Stomach (tissue), 19 donors: ENCODE measurements at places on chromosomes 3 and 15. TPM values are rescaled to one million over a fixed set of nuclear protein-coding genes. Genes with fewer than 3 reads are reported as not detected.

DNA sequence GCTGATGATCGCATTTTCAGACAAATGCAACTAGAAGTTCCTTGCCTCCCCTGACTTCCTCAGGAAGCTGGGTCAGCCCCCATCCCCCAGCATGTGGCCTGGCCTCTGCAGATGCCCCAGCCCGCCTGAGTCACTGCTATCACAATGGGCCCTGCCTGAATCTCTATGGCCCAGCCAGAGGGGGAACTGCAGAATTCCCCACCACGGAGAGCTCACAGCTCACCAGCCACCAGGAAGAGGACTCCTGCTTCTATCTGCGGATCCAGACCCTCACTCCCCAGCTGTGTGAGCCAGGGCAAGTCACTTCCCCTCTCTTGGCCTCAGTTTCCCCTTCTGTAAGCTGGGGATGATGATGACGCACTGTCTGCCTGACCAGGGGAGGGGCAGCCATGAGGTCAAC is 6.9 kb downstream of the PLXND1 start:
- peak overlapping the region; percentile 81 for H3K27ac ChIP-seq
- H3K4me3 ChIP-seq: no peak overlapping the region
- no peaks in the 10 kb centered on the region for H3K36me3 ChIP-seq

Gene ATP13A4
- 33.0 TPM for total RNA-seq

- H3K27ac ChIP-seq: no peak overlapping the region
- no peak overlapping the region for H3K4me3 ChIP-seq
- no peaks in the 10 kb centered on the region for H3K36me3 ChIP-seq
- H3K27me3 ChIP-seq: no peaks in the 10 kb centered on the region
- DNase-seq: no peak
- H3K4me1 ChIP-seq: no peaks in the 10 kb centered on the region
These were observed 62.4 kb upstream of the DAZL start for GRCh38 chr3:16667633-16668032.

DNA sequence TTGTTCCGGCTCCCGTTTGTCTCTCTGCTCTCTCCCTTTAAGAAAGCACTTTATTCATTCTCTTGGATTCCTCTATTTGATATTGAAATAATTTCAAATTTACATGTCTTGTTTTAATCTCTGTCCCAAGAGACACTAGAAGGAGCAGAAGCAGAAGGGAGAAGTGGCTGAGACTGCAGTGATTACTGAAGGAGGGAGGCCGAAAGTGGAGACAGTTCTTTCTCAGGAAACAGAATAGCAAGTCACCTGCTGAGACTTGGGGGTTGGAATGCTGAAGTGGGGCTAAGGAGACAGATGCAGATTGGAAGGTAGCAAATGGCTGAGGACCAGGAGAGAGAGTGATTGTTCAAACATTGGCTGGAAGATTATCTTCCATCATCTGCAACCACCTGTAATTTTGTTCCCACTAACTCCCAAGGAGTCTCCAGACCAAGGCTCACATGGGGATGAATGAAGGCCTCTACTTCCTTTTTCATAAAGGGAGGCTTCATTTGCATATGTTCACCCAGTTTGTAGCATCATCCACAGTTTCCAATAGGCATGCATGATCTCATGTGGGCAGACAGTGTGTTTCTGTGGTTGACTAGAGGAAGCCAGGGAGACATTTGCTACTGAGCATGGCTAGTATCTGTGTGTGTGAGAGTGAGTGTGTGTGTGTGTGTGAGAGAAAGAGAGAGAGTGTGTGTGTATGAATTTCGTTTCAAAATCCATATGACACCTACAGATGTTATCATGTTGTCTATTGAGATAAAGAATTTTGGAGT is 24.0 kb downstream of the LTF start:
- H3K27me3 ChIP-seq: no peaks in the 10 kb centered on the region
- peaks cover 27% of the 10 kb centered on the region for H3K36me3 ChIP-seq
- no peak overlapping the region for H3K4me3 ChIP-seq
- peak; percentile 39 for DNase-seq
